Stomach (tissue), 19 donors: ENCODE measurements at places on chromosomes 3 and 15. TPM values are rescaled to one million over a fixed set of nuclear protein-coding genes. Genes with fewer than 3 reads are reported as not detected.
A peak's percentile ranks its signal among the peaks of the same experiment; 100 is the strongest.

GRCh38 chr15:97504031-97504792 lies 456.3 kb upstream of the ARRDC4 start:
- no peak overlapping the region for H3K27ac ChIP-seq
- no peak overlapping the region for H3K4me3 ChIP-seq
- H3K27me3 ChIP-seq: no peaks in the 10 kb centered on the region
- H3K36me3 ChIP-seq: no peaks in the 10 kb centered on the region

DNA sequence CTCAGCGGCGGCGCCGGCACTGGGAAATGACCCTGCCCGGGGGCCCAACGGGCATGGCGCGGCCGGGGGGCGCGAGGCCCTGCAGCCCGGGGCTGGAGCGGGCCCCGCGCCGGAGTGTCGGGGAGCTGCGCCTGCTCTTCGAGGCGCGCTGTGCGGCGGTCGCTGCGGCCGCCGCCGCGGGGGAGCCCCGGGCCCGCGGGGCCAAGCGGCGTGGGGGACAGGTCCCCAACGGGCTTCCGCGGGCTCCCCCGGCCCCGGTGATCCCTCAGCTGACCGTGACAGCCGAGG lies 172 bp downstream of the ITPKA start:
- H3K36me3 ChIP-seq: no peaks in the 10 kb centered on the region
- H3K27ac ChIP-seq: peak overlapping the region; percentile 91
- no peak for DNase-seq
- peaks cover 43% of the 10 kb centered on the region for H3K4me1 ChIP-seq
- peak overlapping the region; percentile 76 for H3K4me3 ChIP-seq

Gene IL5RA
- not detected for total RNA-seq

DNA sequence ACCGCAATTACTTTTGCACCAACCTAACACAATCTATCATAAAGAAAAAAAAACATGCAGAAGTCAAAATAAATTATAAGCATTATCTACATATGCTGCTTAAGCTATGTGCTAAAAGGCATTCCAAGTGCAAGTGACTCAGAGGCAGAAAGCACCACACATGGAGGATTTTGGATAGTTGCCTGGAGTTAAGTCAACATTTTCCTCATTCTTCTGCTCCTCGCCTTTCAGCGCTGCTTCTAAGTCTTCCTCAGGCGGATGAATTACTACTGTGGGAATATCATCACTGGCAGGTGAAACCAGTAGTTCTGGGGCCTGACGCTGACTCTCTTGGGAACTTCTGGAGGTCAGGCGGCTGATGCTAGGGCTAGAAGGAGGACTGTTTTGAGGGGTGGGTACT lies 53.1 kb downstream of the SLC4A7 start:
- peaks cover 8% of the 10 kb centered on the region for H3K4me1 ChIP-seq
- no peaks in the 10 kb centered on the region for H3K27me3 ChIP-seq
- peak; percentile 27 for DNase-seq
- no peak overlapping the region for H3K4me3 ChIP-seq
- no peak overlapping the region for H3K27ac ChIP-seq

Gene LIPC
- not detected for total RNA-seq

DNA sequence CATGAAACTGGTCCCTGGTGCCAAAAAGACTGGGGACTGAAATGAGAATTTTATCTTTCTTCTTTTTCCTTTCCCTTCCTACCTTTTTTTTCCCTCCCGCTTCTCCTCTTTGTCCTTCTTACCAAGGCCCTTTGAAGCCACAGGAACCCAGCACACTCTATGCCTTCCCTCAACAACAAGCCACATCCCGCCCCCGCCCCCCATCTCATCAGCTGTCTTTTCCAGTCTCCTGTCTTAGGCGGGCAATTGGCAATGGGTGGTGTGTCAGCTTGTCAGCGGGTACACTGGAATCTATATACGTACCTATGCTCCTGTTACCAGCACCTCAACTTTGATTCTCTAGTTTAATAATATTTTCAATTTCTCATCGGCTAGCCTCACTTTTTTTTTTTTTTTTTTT lies 56.3 kb upstream of the CHD2 start:
- no peaks in the 10 kb centered on the region for H3K27me3 ChIP-seq
- H3K36me3 ChIP-seq: no peaks in the 10 kb centered on the region
- peaks cover 17% of the 10 kb centered on the region for H3K4me1 ChIP-seq
- DNase-seq: no peak

Gene ITIH1
- not detected for total RNA-seq
